ENCODE measurements at places on chromosomes 7 and 10. TPM values are rescaled to one million over a fixed set of nuclear protein-coding genes. Genes with fewer than 3 reads are reported as not detected.
A peak's percentile ranks its signal among the peaks of the same experiment; 100 is the strongest.

GRCh38 chr7:141328290-141328689 lies 222.9 kb upstream of the AGK start:
- no peak for DNase-seq

DNA sequence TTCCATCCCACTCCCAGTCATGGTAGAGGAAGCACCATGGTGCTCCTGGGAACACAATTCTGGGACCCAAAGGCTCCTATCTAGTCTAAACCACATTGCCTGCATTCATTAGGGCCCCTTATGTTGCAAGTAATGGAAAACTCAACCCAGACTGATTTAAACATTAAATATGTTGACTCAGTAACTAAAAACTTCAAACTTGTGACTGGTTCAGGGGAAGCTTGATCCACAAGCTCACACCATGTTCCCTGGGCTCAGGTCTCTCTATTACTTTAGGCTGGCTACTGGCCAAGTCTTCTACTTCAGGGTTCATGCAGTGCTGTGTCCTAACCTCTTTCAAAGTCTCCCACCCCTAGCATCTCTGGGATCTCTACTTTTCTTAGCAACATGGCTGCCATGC lies 13.1 kb downstream of the WNT16 start:
- DNase-seq, result no peak

GRCh38 chr7:30584965-30585364 lies 9.7 kb upstream of the GARS1 start:
- no peak for DNase-seq

DNA sequence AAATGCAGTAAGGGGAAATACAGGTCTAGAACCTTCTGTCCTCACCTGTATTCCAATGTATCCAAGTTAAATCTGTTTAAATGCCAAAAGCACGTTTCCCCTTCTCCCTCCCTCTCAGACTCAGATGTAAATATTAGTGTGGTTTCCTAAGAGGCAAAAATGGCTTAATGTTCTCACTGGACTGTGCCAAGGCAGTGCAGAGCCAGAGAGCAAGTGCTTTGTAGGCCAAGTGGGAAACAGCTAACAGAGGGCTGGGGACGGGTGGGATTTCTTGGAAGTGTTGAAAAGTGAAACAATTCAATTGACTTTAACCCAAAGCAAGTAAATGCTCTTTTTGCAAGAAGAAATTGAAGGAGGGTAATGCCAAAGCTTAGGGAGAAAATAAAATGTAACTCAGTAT lies 103.1 kb downstream of the GSAP start:
- no peak for DNase-seq

- no peak for DNase-seq
Observed at GRCh38 chr10:121607310-121608055, 9.2 kb upstream of the FGFR2 start.

- DNase-seq, result no peak
Observed at GRCh38 chr10:62627983-62628382, 176.5 kb upstream of the ADO start.

DNA sequence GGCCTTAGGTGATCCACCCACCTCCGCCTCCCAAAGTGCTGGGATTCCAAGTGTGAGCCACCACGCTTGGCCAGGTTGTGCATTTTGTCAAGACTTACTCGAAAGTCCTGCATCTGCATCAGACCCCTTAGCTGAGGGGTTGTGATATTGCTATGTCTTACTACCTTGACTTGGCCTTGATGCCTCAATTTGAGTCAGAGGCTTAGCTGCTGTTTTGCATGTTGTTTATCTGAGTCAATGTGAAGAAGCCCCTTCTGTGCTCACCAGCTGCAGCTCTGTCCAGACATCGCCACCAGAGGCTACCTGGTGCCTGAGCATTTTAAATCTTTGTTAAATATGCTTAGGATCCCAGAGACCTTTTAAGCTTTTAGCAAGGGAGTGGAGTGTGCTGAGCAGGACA lies 18.1 kb downstream of the UBE2D4 start:
- DNase-seq, result no peak

- DNase-seq, result no peak
Observed at GRCh38 chr7:107964510-107964909, 38.5 kb downstream of the LAMB1 start.

- DNase-seq, result peak; percentile 78
Observed at GRCh38 chr7:77537778-77538280, 734 bp downstream of the PTPN12 start.

- DNase-seq, result no peak
Observed at GRCh38 chr7:149225106-149225505, 14.3 kb upstream of the ZNF212 start.

- no peak for DNase-seq
Observed at GRCh38 chr10:78532480-78533042, 498.9 kb downstream of the RPS24 start.

- DNase-seq, result no peak
Observed at GRCh38 chr10:74177140-74177677, 26.2 kb downstream of the ADK start.

Gene MSRB2
- total RNA-seq, result 120 TPM

Gene CPED1
- 30.5 TPM for total RNA-seq

Gene EEF1AKMT2
- 12.8 TPM for total RNA-seq
